ENCODE measurements at places on chromosomes 11 and 22. TPM values are rescaled to one million over a fixed set of nuclear protein-coding genes. Genes with fewer than 3 reads are reported as not detected.

PARVG gene
- 1.1 TPM for total RNA-seq

- peak; percentile 5 for DNase-seq
These were observed 2357.2 kb downstream of the LRRC4C start for GRCh38 chr11:39102236-39102635.

GRCh38 chr11:104881117-104881794 lies 17.0 kb downstream of the CASP12 start:
- no peak for DNase-seq

- DNase-seq, result no peak
These were observed 16.3 kb downstream of the LDHAL6A start for GRCh38 chr11:18471995-18472394.

DNA sequence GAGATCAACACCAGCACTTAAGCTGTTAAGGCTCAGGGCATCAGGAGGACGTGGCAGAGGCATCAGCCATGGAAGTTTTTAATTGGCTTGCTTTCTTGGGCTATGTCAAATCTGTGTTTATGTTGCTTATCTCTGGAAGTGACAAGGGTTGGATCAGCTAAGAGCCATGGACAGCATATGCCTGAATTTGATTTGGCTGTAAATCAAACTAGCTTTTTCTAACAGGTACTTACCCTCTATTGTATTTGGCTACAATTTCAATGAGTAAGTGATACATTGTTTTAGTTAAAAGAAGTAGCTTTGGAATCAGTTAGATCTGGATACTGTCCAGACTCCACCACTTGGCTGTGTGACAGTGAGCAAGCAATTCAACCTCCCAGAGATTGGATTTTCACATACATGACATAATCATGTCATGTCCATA lies 936.6 kb downstream of the OPCML start:
- no peak for DNase-seq

- DNase-seq, result peak; percentile 86
These were observed 2.1 kb downstream of the CERK start for GRCh38 chr22:46735747-46736608.
